ENCODE measurements at places on chromosomes 7 and 10. TPM values are rescaled to one million over a fixed set of nuclear protein-coding genes. Genes with fewer than 3 reads are reported as not detected.

GRCh38 chr7:6271694-6272440, 557 bp downstream of the CYTH3 start:
- no peak for DNase-seq

- no peak for DNase-seq
These were observed 904.0 kb downstream of the SORCS3 start for GRCh38 chr10:105545101-105545500.

DNA sequence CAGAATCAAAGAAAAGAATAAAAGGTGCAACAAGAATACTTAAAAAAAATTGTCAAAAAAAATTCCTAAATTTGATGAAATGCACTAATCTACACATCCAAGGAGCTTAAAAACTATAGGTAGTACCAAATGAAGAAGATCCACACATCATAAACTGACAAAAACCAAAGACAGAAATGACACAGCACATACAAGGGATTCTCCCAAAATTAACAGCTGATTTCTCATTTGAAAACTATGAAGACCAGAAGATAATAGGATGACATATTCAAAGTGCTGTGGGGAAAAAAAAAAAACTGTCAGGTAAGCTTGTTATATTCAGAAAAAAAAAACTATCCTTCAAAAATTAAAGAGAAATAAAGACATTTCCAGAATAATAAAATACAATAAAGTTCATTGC, 618.2 kb downstream of the TNS3 start:
- no peak for DNase-seq

- no peak for DNase-seq
These were observed 52.4 kb downstream of the NOC3L start for GRCh38 chr10:94310369-94310768.

DNA sequence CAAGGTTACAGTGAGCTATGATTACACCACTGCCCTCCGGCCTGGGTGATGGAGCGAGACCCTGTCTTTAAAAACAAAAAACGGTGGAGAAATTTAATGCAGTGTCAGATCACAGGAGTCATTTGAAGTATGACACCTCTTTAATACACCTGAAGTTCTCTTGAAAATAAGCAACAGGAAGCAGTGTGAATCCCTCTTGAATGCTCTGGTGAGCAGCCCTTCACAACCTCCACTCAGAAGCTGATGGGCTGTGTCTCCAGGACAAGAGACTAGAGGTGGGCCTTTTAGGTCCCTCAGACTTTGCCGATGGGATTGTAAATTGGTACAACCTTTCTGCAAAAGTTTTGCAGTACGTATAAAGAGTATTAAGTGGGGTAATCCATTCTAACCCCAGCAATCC, 50.1 kb downstream of the CYP26A1 start:
- no peak for DNase-seq

GRCh38 chr7:100357131-100357561, 771 bp upstream of the PILRB start:
- DNase-seq, result no peak

DNA sequence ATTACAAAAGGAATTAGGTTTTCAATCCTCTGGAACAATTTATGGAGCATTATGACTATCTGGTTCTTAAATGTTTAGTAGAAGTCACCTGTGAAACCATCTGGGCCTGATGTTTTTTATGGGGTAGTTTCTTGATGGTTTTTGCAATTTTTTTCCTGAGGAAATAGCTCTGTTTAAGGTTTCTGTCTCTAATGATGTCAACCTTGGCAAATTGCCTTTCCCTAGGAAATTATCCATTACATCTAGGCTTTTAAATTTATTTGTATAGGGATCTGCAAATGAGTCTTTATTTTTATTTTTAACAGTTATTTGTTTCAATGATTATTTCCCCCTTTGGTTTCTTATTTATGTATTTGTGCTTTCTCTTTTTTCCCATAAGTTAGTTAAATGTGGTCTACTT, 222.8 kb downstream of the GALNT17 start:
- no peak for DNase-seq

DNA sequence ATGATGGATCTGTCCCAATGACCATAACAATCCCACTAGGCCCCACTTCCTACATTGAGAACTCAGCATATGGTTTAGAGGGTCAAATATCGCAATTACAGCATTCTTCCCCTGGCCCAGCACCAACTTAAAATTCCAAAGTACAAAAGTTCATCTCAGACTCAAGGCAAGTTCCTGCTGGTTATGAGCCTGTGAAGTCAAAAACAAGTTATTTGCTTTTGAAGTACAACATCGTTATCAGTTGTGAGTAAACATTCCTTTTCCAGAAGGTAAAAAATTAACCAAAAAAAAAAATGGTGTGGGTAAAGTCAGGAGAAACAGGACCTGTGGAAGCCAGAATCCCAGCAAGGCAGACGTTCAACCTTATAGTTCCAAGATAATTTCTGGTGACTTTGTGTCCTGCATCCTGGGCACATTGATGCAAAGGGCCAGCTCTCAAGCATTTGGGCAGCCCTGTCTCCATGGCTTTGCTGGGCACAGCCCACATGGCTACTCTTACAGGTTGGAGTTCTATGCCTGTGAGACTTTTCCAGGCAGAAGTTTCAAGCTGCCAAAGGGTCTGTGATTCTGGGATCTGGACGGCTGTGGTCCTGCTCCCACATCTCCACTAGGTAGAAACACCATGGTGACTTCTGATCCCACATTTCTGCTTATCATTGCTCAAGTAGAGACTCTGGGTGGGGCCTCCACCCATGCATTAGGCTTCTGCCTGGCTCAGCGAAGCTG, 37.5 kb downstream of the AKR1C8 start:
- no peak for DNase-seq

ZNF438 gene
- 7.6 TPM for polyA plus RNA-seq
